ENCODE measurements at places on chromosomes 3 and 15.

DNA sequence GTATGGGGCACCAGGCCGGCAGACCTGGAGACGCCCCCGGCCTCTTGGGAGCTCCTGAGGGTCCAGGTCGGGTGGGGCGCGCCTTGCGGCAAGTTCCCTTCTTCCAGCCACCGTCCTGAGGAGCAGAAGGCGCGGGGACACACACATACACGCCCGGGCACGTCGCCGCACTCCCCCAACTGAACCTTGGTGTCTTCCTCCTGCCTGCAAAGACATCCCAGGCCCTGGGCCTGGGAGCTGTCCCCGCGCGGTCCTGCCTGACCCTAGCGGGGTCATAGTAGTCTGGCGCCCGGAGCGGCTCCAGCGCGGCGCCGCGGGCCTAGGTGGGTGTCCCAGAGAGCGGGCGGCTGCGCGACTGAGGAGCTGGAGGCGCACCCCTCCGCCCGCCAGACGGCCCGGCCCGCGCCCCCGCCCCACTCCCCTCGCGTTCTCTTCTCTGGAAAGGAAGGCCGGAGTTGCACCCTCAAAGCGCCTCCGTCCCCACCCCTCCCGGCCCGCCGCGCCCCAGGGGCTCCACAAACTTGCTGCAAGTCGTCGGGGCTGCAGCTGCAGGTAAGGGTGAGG, 185.9 kb upstream of the LINGO1 start:
- no peak for DNase-seq

DNA sequence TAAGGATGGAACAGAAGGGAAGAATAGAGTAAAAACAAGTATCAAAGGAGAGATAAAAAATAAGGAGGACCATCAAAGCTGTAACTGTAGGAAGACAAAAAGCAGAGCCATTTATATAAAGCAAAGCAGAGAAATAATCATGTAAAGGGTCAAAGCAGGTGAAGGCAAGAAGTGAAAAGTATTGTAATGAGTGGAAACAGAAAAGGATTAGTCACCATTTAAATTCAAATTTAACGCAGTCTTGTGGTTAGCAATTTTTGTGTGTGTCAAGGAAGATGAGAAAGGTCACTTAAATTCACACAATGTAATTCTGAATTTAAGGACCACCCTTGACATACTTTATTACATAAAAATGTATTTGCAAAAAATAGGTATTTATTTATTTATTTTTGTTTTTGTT, 567.8 kb downstream of the ROBO1 start:
- no peak for DNase-seq

- DNase-seq: no peak
Observed at GRCh38 chr3:4582624-4583023, 89.5 kb downstream of the ITPR1 start.

DNA sequence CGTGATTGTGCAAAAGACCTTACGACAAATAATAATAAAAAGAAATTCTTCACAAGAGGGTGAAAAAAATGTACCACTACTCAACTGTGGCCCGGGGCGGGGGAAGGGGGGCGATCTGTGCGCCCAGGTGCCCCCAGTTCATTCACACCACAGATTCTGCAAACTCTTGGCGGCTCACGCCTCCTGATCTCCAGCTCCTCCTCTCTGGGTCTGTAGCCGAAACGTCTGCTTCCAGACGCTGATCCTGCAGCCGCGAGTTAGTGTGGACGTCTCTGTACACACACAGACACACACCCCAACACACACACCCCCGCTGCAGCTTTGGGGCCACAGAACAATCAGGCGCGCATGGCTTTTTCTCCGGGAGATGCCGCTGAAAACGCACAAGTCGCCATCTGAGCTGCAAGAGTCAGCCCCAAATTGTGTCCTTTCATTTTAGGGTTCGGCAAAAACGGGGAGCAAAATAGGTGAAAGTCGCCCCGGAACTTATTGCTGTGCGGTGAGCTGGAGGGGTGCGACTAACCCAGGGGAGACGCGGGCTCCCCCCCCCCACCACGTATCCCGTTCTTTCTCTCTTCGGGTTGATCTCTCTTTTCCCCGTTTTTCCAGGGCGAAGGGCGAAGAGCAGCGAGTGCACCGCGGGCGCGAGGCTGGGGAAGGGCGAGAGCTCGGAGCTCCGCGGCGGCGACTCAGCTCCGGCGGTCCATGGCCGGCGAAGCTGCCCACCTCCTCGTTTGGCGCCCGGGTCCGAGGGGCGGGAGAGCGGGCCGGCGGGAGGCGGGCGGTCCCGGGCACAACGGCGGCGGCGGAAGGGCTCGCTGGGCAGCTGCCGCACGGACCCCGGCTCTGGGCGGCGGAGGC, 505 bp upstream of the WNT5A start:
- DNase-seq: no peak

GRCh38 chr3:137066092-137066491, 108.3 kb downstream of the IL20RB start:
- no peak for DNase-seq

DNA sequence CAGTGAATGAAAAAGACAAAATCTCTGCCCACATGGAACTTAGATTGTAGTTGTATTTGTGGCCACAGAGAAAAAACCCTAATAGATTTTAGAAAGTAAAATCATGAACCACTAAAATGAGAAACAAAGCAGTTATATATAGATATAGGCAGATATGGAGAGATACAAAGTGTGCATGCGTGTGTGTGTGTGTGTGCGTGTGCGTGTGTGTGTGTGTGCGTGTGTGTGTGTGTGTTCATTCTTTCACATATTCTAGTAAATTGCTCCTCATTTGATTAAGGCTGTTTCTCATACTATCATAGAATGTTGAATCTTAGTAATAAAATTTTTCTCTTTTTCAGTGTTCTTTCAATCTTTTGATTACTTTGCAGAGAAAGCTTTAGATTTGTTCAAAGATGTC, 118.6 kb downstream of the DNAJB8 start:
- no peak for DNase-seq
